ENCODE measurements at places on chromosomes 7 and 10. TPM values are rescaled to one million over a fixed set of nuclear protein-coding genes. Genes with fewer than 3 reads are reported as not detected.

Gene APBB1IP
- total RNA-seq: 9.4 TPM

Gene SFXN3
- 103 TPM for total RNA-seq

GRCh38 chr7:48421357-48421756 lies 250.1 kb downstream of the ABCA13 start:
- DNase-seq: no peak

DNA sequence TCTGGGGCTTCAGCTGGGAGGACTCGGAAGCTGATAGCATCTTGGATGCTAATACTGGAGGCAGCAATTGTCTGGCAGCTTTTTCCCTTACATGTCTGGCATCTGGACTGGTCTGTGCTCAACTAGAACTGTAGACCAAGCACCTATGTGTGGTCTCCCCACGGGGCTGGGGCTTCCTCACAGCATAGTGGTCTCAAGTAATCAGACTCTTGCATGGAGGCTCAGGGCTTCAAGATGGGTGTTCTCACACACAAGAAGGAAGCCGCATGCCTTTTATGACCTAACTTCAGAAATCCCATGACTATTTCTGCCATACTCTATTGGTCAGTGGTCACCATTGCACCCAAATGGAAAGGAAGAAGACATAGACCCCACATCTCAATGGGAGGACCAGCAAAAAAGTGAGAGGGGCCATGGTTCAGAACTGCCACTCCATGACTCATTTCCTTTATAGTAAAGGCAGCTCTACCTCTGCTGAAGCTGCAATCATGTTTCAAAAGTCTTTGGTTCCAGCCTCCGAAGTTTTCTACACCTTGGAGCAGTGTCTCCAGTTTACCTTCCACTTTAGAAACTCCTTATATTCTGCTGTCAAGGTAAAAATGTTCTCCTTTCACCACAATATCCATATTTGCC lies 14.7 kb downstream of the AOC1 start:
- no peak for DNase-seq

DNA sequence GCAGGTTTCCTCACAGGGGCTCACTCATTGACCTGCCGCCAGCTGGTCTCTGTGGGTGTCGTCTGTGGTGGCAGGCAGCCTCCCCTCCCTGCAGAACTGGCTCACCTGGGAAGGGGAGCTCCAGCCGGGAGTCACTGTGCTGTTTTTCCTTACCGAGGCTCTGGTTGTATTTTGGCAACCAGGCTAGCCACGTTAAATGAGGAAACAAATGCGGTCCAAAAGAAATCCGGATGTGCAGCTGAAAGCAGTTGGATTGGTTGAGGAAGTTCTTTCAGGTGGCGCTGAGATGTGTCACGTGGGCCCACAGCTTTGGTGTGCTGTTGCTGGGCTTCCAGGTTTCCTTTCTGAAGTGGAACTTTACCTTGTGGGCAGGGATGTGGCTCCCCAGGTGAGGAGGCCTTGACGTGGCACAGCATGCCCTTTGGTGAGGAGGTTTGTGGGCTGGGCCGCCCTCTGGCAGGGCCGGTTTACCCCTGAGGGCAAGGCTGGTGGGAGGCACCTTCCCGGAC lies 14.2 kb downstream of the MTURN start:
- DNase-seq: no peak
